ENCODE measurements at places on chromosomes 5 and 9.

DNA sequence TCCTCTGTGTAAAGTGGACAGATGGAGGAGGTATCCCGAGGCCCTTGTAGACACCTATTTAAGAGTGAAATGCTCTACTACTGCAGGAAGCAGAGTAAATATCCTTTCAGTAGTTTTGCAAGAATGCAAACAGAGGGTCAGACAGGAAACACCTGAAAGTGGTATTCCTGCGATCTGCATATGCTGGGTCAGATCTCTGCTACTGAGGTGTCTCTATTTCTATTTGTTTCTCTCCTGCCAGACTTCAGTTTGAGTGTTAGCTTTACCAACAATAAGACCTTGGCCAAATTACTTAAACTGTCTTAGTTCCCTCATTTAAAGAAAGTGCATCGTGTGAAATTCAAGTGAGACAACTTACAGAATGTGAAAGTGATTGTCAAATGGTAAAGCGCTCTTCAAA lies 47.6 kb downstream of the JAKMIP2 start:
- DNase-seq: no peak

- no peak for DNase-seq
These were observed 1471.2 kb upstream of the NUDT12 start for GRCh38 chr5:105033637-105034400.

DNA sequence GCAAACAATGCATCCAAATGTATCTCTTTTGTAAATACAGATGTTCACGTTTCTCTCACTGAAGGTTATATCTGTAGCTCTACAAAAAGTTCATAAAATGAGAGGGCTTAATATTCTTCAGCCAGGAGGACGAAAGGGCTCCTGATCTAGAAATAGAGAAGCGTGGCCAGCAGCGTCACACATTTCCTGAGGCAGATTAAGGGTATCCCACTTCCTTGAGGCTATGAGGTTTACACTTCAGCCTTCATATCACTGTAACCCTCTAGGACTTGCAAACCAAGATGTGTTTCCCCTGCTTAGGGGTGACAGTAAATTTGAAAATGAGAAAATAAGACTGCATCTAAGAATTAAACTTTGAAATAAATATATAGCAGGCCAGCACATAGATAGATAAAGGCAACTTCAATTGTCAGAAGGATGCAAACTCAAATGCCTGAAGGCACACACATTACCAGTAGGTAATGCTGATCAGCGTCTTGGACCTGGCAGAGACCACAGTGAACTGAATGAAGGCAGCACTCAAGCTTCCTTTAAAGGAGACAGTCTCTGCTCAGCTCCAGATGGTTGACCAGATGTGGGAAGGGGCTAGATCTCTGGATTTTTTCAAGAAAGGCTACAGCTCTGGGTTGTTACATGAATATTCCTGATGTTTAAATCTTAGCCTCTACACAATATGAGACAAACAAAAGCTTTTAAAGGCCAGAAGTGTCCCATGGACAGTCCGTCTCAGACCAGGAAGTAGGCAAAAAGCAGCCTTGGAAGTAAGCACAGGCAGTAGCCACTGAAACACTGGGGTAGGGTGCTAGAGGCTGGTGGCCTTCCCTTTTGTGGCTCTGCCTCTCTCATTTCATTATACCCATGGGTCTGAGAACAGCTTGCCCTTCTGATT lies 197.7 kb downstream of the MCTP1 start:
- DNase-seq: no peak

DNA sequence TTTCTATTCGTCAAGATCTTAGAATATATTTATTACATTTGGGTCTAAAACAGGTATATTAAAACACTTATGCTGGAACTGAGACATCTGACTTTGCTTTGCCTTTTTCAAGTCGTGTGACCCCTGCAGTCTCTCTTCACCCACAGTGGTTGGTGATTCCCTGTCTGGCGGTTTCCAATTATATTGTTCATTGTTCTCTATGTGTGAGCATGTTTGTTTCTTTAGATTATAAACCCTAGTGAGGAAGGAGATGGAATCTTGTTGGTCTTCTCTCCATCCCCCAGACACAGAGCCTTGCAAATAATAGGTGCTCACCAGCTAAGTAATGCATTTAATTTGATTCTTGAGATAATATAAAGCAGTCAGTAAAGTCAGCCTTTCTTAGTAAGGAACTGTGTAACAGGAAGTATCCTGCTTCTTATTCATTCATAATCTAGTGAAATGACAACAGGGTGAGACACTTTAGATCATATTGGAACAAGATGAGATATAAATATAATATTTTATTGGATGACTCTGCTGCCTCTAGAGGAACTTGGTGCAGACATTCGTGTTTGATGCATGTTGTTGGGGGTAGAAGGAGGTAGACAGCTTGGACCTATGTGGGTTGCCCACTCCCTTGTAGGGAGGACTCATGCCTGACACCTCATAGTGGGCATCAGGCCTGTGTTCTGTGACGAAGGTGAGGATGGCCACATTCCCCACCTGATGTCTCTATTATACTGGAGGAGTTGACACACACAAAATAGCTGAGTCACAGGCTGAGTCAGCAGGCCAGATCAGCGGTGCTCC lies 88.1 kb downstream of the FGF1 start:
- peak; percentile 30 for DNase-seq

- no peak for DNase-seq
These were observed 42.1 kb upstream of the ZNF622 start for GRCh38 chr5:16507716-16508115.

DNA sequence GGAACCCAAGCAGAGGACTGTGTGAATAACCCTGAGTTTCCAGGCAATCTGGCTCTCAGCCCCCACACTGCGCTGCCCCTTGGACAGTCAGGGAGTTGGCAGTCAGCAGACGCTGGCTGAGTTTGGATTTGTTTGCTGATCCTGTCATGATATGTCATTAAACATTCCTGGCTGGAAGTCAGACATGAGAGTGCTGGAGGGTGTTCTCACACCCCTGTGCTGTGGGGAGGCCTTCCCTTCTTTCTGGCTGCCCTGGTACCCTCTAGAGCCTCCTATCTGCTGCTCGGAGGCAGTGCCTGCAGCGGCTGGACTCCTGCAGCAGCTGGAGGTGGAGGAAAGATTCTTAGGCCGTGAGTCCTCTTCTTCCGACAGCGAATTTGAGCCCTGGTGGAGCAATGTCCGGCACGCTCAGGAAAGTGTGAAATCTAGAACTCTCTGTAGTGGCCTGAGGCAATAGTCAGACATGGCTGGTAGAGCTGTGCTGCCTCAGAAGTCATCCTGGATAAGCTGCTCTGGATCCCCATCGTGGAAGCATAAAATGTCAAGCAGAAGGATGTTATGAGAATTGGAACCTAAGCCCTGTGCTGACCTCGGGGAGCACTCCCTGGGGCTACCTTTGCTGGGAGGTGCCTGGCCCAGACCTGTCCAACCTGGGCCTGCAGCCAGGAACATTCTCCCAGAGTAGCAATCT lies 72.0 kb downstream of the PDE8B start:
- no peak for DNase-seq

GRCh38 chr5:124000538-124000937 lies 488.6 kb downstream of the CSNK1G3 start:
- DNase-seq: no peak

DNA sequence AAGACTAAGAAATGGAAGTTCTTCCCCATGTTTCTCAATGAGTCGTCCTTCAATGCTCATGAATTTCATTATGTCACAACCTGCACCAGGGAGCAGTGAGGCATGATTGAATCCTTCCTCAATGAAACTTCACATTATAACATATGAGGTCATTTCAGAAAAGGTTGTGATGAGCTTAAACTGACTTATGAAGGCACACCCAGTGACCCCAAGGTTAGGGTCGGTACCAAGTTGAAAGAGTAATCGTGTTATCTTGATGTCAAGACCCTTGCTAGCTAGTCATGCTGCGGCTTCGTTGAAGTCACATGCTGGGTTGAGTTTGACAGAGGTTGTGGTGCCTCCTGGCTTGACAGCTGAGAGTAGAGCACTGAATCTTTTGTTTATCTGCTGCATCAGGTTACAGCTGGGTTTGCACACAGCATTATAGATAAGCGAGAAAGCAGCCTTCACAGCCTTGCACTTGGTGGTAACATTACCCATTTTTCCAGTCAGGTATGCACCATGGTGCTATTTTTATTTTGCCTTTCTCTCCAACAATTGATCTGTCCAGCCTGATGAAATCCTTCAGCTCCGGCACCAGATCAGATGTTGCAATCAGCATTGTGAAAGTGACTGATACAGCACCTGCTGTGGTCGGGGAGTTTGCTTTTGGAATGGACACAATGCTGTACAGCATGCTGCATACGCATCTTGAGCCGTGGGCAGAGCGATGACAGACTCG lies 133.2 kb downstream of the ERCC6L2 start:
- no peak for DNase-seq

DNA sequence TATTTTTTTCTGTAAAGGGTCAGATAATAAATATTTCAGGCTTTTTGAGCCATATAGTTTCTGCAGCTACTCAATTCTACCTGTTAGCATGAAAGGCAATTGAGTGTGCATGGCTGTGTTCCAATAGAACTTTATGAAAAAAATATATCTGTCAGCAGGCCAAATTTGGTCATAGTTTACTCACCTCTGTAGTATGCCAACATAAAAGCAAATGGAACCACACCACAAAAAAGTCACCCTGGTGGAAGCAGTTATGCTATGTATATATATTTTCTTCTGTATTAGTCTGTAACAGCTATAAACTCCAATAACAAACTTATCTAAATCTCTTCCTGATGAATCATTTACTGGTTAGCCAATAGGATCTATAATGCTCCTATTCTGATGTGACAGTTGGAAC lies 3.4 kb downstream of the SLC38A9 start:
- no peak for DNase-seq

GRCh38 chr9:134345737-134346136 lies 19.5 kb downstream of the RXRA start:
- DNase-seq: no peak

GRCh38 chr5:39192450-39193160 lies 26.8 kb downstream of the FYB1 start:
- DNase-seq: no peak

- DNase-seq: no peak
These were observed 148.1 kb downstream of the NPR3 start for GRCh38 chr5:32859211-32859641.

DNA sequence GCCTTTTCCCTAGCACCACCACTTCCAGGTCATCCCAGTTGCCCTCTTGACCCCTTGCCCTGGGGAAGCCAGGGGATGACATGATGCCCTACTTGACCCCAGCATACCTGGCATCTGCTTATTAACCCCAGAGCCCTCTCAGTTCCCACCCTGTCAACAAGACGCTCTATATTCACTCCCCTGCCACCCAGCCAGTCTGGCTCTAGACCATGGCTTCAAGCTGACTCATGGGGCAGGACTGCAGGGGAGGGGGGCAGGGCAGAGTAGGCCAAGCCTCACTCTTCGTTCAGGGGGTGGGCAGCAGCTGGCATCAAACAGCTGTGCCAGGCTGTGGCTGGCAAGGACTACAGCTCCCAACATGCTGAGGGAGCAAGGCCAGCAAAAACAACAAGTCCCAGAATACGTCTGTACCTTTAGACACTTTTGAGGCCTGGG lies 5.3 kb downstream of the ATOSB start:
- no peak for DNase-seq

- no peak for DNase-seq
These were observed 155.2 kb upstream of the PHYKPL start for GRCh38 chr5:178387856-178388190.

GRCh38 chr5:44675296-44675695 lies 133.5 kb upstream of the MRPS30 start:
- no peak for DNase-seq

GRCh38 chr5:77398896-77399295 lies 93.2 kb downstream of the WDR41 start:
- DNase-seq: no peak

DNA sequence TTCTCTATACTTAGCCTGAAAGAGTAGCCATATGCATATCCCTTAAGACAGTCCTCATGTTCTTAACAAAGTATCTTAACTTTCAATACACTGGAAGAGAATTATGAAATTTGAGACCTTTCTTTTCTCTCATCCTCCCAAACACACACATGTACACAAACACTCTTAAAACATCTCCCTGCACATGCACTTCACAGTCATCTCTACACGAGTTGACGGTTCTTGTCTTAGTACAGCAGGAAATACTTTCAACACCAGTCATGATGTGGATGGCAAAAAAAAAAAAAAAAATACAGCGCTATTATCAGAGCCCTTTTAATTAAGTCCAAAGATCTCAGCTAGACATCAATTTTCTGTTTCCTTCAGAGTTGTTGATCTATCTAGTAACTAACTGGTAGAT lies 43.6 kb upstream of the PCSK1 start:
- DNase-seq: no peak

DNA sequence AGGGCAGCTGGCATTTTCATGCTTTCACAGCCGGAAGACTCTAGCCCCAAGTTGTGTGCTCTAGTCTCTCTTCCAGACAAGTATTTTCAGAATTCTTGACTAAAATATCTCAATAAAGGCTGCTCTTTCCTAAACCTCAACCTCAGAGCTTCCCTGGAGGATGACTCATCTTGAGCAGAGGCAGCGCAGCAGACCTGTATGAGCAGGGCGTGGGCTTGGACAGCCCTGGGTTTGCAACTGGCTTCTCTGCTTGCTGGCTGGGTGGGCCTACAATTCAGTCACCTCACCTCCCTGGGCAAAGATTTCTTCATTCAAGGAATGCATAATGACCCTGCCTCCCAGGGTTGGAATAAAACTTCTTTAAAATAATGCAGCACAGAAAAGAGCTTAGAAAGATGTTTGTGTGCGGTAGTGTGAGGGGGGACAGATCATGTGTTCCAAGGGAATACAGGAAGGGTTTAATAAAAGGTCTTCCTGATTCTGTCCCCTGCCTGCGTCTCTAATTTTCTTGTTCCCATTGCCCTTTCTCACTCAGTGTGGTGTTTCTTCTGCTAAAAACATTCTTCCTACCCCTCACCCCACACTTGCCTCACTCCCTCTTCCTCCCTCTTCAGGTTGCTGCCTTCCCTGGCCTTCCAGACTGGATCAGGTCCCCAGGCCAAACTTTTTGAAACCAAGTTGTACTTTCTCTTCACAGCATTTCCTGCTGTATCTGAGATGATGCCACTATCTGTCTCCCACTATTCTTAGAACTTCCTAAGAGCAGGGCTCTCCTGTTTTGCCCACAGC lies 39.4 kb upstream of the MAP1B start:
- DNase-seq: no peak

DNA sequence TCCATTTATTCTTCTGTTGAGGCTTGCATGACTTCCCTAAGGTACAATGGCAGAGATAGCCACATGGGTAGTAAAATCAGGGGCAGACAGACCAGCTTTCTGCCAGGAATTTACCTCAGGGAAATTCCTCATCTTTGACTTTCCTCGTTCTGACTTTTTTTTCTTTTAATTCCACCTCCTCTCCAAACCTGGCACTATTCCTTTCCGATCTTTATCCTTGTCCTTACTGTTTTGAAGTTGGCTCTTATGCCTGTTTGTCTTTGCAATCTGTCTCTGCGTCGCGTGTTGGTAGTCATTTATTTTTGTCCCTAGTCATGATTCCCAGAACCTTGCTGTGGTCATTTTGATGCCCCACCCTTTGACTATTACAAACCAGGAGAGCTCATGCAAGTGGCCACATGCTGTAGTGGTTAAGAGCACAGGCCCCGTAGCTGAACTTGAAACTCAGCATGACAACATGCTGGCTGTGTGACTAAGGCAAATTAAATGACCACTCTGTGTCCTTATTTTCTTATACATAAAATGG lies 19.0 kb downstream of the TMC1 start:
- no peak for DNase-seq

- DNase-seq: no peak
These were observed 154.6 kb upstream of the ZNF608 start for GRCh38 chr5:124901081-124901480.

GRCh38 chr5:166329149-166329800 lies 1962.2 kb upstream of the WWC1 start:
- DNase-seq: no peak

Data from NCI-H774 (cell line).